ENCODE measurements at places on chromosomes 3 and 15.

GRCh38 chr3:114498539-114499370, 204.9 kb downstream of the TIGIT start:
- DNase-seq, result peak; percentile 81

- no peak for DNase-seq
Observed at GRCh38 chr3:129054605-129055104, 5.9 kb upstream of the GP9 start.

GRCh38 chr15:98514034-98514622, 134.2 kb upstream of the IGF1R start:
- no peak for DNase-seq

DNA sequence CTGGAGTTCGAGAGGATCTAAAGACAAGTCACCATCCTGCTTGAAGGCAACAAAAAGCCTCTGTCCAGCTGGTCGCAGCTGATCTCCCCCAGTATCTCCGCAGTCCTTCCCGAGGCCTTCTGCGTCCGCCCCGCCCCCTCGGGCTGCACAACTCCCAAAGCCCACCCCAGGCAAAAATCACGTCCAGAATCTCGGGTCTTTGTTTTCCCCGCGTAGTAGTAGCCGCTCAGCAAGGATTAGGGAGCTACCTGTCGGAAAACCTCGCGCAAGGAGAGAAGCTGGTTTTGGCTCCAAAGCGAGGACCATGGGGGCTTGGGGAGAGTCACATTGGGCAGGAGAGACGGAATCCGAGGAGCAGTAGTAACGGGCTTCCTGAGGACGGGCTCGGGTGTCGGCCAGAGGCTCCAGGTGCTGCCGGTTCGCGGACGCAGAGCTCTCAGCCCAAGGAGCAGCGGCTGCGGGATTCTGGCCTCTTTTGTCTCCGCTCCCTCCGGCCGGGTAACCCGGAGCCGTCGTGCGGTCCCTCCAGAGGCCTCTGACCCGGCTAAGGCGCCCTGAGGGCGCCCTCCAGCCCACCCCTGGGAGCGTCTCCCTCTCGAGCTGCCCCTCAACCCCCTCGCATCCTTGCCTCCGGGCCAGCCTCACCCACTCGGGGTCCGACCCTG, 401 bp downstream of the ZSCAN29 start:
- no peak for DNase-seq

- DNase-seq, result no peak
Observed at GRCh38 chr3:44098656-44099415, 142.8 kb upstream of the TOPAZ1 start.

DNA sequence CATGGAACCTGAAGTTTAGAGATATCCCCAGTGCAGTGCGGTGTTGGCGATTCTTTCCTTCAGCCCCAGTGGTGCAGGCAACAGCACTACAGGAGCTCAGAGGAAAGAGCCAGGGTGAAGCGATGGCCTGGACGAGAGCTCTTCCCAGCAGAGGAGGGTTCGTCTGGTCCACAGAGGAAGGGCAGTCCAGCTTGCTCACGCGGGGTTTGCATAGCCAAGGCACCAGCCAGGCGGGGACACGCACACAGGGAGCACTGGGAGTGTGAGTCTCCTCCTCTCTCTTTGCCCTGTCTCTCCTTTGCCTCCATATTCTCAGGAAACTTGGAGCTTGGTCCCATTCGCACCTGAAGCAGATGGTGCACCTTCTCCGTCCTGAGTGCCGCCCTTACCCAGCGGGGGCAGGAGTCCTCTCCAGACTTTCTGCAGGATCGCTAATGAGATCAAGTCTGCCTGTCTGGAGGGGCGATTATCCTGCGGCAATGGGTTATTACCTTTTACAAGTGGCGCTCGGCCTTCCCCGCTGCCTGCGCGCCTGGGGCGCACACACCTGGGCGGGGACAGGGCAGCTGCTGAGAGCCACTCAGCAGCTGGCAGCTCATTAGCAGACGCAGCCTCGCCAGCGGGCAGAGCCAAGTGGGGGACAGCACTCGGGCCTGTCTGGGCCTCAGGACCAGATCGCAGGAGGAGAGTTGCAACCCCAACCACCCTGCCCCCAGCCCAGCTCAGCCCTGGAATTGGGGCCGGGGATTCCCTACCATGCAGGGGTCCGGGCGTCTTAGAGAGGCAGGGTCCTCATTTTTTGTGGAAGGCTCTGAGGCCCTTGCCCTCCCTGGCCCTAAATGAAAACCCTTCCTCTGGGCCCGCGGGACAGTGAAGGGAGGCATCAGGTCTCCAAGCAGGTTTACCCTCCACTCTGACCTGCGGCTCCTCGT, 119.0 kb upstream of the MEF2A start:
- DNase-seq, result no peak

DNA sequence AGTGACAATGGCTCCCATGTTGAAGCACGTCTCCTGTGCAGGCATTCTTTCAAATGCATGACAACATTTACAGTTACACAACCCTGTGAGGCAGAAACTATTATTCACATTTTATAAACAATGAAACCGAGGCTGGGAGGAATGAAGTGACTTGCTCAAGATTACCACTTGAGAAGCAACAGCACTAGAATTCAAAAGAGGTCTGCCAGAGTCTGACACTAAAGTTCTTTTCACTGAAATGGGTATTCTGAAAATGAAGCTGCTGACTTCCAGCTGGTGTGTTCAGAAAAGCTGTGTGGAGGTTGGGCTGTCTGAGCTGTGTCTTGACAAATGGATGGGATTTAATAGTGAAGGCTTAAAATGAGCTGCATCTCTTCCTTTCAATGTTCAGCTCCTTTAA, 104.4 kb downstream of the THSD4 start:
- no peak for DNase-seq

DNA sequence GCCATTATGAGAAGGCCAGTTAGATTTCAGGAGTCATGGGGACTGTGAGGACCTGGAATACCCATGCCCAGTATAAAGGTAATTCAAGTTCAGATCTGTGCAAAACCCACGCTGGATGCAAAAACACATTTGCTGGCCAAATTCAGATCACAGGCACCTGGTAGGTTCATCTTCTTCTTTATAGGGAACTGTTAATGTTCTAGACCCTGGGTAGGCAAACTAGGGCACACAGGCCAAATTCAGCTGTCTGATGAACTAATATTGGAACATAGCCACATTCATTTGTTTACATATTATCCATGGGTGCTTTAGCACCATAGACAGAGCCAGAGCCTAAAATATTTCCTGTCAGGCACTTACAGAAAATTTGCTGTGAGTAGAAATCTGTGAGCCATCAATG, 241.4 kb downstream of the PTPRG start:
- DNase-seq, result no peak

- DNase-seq, result peak; percentile 88
Observed at GRCh38 chr3:45088543-45089358, 57.4 kb downstream of the CDCP1 start.

GRCh38 chr3:168914662-168915061, 748.9 kb downstream of the MECOM start:
- no peak for DNase-seq

- no peak for DNase-seq
Observed at GRCh38 chr15:41567261-41567660, 8.2 kb downstream of the TYRO3 start.

DNA sequence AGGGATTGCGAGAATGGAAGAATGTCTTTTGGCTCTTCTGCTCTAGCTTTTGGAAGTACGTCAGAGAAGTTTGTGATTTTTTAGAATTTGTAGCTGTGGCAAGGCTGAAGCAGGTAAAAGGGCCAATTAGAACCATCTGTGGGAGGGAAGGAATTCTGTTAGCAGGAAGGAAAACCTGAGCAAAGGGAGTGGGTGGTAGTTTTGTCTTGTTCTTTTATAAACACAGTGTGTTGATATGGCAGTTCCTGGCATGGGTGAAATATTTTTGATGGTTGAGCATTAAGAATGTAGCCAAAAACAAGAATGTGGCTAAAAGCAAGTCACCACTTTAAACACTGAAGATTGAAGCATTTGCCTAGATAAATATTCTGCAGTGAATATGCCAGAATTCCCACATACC, 23.8 kb downstream of the DAG1 start:
- peak; percentile 10 for DNase-seq

GRCh38 chr3:59486520-59486919, 436.7 kb upstream of the CFAP20DC start:
- no peak for DNase-seq

- no peak for DNase-seq
Observed at GRCh38 chr15:65476903-65477302, 40.6 kb downstream of the DPP8 start.

- DNase-seq, result no peak
Observed at GRCh38 chr15:66196602-66197001, 56.9 kb downstream of the MEGF11 start.

DNA sequence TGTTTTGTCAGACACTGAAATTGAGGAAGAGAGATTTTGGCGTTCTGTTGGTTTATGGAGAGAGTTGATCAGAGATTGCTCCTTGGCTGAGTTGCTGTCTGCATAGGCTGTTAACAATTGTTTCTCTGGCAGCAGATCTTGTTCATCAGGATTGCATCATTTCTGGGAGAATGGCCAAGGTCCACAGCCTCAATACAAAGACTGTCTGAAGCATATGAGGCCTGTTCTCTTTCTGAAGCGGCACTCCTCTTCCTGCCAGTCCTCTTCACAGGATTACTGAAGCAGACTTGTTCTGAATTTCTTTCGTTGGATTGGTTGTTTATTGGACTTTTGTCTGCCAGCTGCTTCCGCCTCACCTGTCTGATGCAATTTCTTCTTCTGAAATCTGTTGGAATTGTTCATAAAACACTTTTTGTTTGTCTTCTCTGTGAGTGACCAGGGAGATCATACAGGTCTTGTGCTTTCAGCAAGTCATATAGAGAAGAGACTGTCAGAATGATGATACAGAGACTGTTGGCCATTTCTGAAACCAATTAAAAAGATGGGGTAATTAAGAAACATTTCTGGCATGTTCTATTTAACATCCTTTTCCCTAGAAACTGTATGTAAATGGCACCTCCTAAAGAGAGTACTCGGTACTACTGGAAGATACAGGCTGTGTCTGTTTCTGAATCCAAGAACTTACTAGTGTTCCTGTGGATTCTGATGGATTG, 25.5 kb downstream of the SETD5 start:
- DNase-seq, result peak; percentile 61

GRCh38 chr3:175526609-175527280, 667.6 kb downstream of the NAALADL2 start:
- DNase-seq, result no peak

GRCh38 chr15:92709110-92709790, 53.7 kb upstream of the FAM174B start:
- DNase-seq, result no peak

GRCh38 chr3:37531066-37531720, 330.5 kb upstream of the CTDSPL start:
- DNase-seq, result no peak

DNA sequence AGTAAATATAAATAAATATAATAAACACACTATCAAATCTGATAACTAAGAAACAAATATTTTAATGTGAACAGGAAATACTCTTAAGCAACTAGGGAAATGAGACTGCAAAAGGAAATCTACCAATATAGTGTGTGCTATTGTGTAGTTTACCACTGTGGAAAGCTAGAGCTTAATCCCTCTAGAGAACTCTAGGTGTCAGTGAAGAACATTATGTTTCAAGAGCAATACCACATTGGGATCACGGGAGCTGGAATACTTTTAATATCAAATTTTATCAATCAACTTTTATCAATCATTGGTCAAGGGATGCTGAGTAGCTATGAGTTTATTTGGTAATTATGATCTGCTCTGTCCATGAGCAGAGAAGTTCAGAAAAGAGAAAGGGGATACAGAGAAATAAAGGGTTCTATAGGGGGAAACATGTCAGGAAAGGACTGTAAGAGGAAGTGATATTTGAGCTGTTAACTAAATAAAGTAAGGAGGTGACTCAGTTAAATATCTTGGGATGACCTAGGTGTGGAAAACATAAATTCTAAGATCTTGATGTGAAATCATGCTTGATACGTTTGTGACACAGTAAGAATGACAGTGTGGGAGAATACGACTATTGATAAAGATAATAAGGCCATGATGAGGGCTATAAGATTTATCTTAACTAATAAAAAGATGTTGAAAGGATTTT, 762.2 kb upstream of the ALCAM start:
- no peak for DNase-seq

DNA sequence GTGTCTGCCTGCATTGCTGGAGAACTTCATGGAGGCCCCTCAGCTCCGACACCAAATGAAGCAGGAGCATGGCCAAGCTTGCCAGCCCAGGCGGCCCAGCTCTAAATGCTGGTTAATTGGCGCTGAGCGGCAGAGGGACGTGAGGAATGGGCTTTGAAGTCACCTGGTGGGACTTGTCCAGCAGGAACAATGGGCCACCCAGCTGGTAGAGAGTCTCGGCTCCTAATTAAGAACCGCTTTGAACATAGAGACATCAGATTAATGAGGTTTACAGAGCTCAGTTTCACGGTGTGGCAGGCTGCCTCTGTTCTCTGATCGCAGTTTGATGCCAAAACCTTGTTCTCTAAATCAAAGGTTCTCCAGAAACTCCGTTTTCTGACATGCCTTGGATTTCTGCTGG, 77.5 kb upstream of the LINGO1 start:
- no peak for DNase-seq

DNA sequence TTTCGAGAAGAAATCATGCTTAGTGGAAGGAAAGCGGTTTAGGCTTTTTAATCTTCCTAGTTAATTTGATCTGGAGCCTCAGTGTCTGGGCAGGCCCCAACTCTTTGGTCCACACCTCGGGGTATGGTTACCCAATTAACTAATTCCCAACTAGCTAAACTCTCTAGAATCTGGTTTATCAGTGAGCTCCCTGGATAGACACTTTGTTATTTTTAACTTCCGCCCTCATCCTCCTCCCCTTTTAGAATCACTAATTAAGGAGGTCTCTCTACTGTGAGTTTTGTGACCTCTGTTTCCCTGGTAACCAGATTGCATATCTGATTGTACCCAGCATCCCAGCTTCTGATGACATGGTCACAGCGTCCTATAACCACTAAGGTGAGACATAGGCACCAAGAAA, 112.2 kb downstream of the RARB start:
- no peak for DNase-seq

DNA sequence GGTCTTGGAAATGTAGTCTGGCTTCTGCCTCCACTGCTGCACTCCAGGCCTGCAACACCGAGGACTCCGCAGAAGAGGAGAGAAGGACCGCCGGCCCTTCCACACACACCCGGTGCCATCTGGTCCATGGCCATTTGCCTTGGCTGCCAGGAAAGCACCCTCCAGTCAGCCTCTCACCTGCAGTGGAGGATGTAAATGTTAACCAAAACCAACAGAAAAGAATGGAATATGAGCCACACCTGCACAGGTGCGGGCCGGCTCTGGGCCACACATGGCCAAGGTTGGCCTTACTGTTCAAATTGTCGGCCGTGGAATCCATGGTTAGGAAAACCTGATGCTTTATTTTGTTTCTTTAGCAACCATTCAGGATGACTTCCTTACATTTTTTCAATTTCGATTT, 178.3 kb upstream of the C2CD4B start:
- no peak for DNase-seq

GRCh38 chr3:6354653-6355052, 506.3 kb upstream of the GRM7 start:
- DNase-seq, result no peak
